ENCODE measurements at places on chromosomes 5 and 9.

GRCh38 chr5:15887093-15887492, 292.5 kb downstream of the MARCHF11 start:
- no peaks in the 10 kb centered on the region for H3K36me3 ChIP-seq
- no peaks in the 10 kb centered on the region for H3K27me3 ChIP-seq
- no peak overlapping the region for H3K4me3 ChIP-seq
- no peak for DNase-seq
- no peak overlapping the region for H3K27ac ChIP-seq

GRCh38 chr5:100852988-100853449, 50.1 kb downstream of the ST8SIA4 start:
- H3K36me3 ChIP-seq: peaks cover 3% of the 10 kb centered on the region
- peaks cover 21% of the 10 kb centered on the region for H3K4me1 ChIP-seq
- no peak overlapping the region for H3K4me3 ChIP-seq
- H3K27ac ChIP-seq: no peak overlapping the region
- DNase-seq: peak; percentile 91

DNA sequence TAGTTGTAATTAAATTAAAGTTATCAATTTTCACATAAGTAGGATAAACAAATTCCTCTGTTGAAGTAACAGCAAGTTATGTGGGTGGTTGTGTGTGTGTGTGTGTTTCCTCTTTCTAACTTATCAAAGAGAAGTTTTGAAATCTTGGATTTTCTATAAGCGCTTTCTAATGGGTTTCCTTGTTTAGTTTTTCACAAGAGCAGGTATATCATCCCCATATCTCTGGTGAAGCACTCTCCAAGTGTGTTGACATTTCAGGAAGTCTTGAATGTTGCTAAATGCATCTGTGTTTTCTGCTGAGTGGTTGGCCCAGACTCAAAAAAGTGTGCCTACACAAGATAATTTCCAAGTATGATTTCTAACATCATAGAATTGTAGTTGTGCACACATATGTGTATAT, 43.3 kb downstream of the PRDM6 start:
- no peak for DNase-seq
- H3K4me3 ChIP-seq: no peak overlapping the region
- peaks cover 2% of the 10 kb centered on the region for H3K27me3 ChIP-seq

DNA sequence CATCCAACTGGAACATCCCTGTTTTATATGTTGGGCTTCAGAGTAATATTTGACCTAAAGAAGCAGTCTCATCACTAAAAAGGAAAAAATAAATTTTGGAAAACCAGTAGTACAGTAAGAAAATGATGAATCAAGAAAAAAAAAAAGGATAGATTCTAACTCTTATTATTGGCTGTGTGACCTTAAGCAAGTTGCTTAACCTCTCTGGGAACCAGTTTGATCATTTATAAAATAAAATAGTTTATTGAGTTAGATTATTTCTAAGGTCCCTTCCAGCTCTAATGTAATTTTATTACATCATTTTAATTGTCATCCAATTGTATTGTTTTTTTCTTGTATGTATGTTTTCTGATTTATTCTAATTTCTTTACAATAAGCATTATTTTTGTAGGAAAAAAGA, 127.0 kb downstream of the PRELID2 start:
- H3K4me1 ChIP-seq: no peaks in the 10 kb centered on the region
- H3K36me3 ChIP-seq: no peaks in the 10 kb centered on the region
- DNase-seq: no peak
- no peak overlapping the region for H3K4me3 ChIP-seq

DNA sequence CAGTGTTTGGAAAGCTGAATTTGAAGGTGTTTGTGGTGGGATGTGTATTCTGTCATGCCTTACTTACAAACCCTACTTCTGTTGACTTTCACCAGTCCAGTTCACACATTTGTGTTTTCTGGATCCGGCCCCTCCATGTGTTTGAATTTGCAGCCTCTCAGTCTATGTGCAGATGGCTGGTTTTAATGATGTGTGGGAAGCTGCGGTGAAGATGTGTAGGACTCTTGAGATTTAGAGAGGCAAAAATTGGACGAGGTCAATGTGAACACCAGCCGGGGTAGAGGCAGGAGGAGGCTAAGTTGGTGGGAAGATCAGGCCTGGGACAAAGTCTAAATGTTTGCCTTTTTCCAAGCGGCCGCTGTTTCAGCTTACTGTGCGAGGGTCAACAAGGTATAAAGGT, 115.4 kb upstream of the KLF9 start:
- H3K27ac ChIP-seq: no peak overlapping the region
- H3K27me3 ChIP-seq: no peaks in the 10 kb centered on the region
- no peak overlapping the region for H3K4me3 ChIP-seq
- no peak for DNase-seq

DNA sequence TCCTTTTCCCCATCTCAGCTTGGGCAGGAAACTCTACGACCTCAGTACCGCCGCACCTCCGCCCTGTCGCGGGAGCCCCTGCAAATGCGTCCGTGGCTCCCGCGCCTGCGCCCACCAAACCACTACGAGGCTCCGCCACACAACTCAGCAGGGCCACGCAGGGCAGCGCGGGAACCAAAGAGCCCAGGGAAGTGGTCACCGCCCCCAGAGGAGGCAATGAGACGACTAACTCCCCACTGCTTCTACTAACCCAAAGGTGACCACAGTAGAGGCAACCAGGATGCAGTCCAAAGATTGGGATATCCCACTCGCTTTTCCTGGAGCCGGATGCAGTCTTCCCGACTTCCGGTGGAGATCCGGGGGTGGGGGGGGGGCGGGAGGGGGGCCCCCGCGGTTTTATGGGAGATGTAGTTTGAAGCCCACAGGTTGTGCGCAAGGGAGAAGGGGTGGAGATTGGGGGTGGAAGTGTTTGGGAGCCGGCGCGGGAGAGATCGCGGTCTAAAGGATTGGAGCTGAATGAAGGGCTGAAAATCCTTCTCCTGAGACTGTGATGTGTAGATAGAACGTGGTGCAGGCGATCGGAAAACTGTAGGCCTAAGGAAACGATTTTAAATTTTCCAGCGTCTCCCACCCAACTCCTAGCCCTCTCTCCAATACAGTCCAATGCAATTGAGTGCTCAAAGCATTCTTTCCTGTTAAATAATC, at the start of gene NUDT12:
TSS of gene NUDT12 (minus strand) at position 337 of the 705 bp plus-strand sequence. CDS start 2,541 bp downstream, outside the sequence.
- no peaks in the 10 kb centered on the region for H3K36me3 ChIP-seq
- no peak within 1 kb of the TSS for H3K27ac ChIP-seq
- H3K4me1 ChIP-seq: peaks cover 7% of the 10 kb centered on the region
- H3K27me3 ChIP-seq: no peaks in the 10 kb centered on the region
- peak; percentile 80 for DNase-seq

GRCh38 chr5:40321514-40321913, 358.2 kb upstream of the PTGER4 start:
- H3K27ac ChIP-seq: no peak overlapping the region
- no peaks in the 10 kb centered on the region for H3K36me3 ChIP-seq
- DNase-seq: no peak
- H3K4me3 ChIP-seq: no peak overlapping the region
- no peaks in the 10 kb centered on the region for H3K27me3 ChIP-seq

DNA sequence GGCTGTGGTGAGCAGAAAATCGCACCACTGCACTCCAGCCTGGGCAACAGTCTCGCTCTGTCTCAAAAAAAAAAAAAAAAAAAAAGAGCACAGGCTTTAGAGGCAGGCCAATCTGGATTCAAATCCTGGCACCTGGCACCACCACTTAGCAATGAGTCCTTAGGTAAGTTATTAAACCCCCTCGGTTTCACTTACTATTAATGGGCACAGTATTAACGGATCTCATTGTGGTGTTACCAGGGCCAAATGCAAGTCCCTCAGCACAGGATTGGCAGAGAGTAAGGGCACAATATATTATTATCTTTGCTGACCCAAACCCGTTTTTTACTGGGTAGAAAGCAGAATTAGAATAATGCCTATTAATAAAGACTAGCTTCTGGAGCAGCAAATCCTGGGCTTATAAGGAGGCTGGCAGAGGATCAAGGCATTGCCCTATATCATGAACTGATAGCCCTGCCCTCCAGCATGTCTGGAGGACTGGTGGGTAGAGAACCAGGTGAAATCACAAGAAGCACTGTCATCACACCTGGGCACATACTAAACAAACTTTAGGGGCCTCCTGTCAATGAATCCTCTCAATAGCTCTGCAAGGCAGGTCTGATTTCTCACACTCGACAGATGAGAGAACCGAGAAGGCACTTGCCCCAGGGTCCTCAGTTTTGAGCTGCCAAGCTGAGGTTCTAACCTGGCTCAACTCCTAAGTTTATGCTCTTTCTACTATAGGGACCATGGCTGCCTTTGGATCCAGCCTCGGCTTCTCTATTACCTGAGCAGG, 17.7 kb downstream of the PCDHGC5 start:
- H3K27me3 ChIP-seq: no peaks in the 10 kb centered on the region
- no peak for DNase-seq
- no peaks in the 10 kb centered on the region for H3K4me1 ChIP-seq
- no peak overlapping the region for H3K4me3 ChIP-seq
- H3K27ac ChIP-seq: no peak overlapping the region

- DNase-seq: no peak
- no peak overlapping the region for H3K27ac ChIP-seq
- no peak overlapping the region for H3K4me3 ChIP-seq
- no peaks in the 10 kb centered on the region for H3K36me3 ChIP-seq
- peaks cover 27% of the 10 kb centered on the region for H3K4me1 ChIP-seq
- no peaks in the 10 kb centered on the region for H3K27me3 ChIP-seq
Observed at GRCh38 chr9:134295101-134295745, 31.0 kb upstream of the RXRA start.

GRCh38 chr5:106833517-106833916, 837.2 kb downstream of the EFNA5 start:
- H3K27me3 ChIP-seq: no peaks in the 10 kb centered on the region
- peaks cover 5% of the 10 kb centered on the region for H3K4me1 ChIP-seq
- no peak overlapping the region for H3K4me3 ChIP-seq
- no peaks in the 10 kb centered on the region for H3K36me3 ChIP-seq

GRCh38 chr5:95087816-95088317, 197.0 kb downstream of the MCTP1 start:
- no peak overlapping the region for H3K4me3 ChIP-seq
- H3K36me3 ChIP-seq: no peaks in the 10 kb centered on the region
- peak; percentile 25 for DNase-seq
- peaks cover 22% of the 10 kb centered on the region for H3K4me1 ChIP-seq

- H3K27me3 ChIP-seq: no peaks in the 10 kb centered on the region
- no peak for DNase-seq
- no peaks in the 10 kb centered on the region for H3K36me3 ChIP-seq
- H3K27ac ChIP-seq: no peak overlapping the region
- H3K4me1 ChIP-seq: no peaks in the 10 kb centered on the region
Observed at GRCh38 chr9:1879501-1879900, 135.6 kb upstream of the SMARCA2 start.

- H3K27me3 ChIP-seq: peaks cover 65% of the 10 kb centered on the region
- H3K4me1 ChIP-seq: no peaks in the 10 kb centered on the region
- H3K36me3 ChIP-seq: no peaks in the 10 kb centered on the region
- no peak for DNase-seq
Observed at GRCh38 chr9:76901801-76902200, 4.1 kb downstream of the PRUNE2 start.

DNA sequence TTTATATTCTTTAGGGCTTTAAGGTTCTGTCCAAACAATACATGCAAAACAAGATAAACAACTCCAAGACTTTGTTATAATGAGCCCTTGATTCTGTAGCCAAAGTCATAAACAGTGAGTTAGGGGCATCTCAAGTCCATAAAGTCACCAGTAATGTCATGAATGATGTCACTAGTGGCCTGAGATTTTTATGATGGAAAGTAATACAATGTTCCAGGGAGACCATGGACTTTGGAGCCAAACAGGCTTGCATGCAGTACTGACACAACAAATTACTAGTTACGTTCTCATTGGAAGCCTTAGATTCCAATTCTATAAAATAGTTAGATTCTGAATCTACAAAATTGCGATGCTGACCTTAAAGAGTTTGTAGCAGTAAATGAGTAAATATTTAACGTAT, 280.0 kb downstream of the HINT1 start:
- no peak overlapping the region for H3K27ac ChIP-seq

DNA sequence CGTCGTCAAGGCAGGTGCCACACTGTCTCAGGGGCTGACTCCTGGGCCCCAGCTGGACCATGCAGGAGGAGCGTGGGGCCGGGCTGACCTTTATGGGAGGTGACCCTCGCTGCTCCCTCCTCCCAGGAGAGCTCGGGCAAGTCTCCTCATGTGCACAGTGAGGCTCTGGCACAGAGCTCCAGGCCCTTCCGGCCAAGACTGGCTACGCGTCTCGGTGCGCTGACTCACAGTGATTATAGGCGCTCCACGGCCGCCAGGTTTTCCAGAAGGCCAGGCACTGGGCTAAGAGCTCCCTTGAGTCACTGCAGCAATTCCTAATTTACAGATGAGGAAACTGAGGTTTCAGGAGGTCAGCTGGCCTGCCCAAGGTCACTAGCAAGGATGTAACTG, 47.4 kb downstream of the VAV2 start:
- DNase-seq: no peak
- no peaks in the 10 kb centered on the region for H3K4me1 ChIP-seq
- H3K27ac ChIP-seq: no peak overlapping the region
- no peaks in the 10 kb centered on the region for H3K36me3 ChIP-seq

GRCh38 chr5:109479260-109479860, 69.6 kb upstream of the PJA2 start:
- no peak overlapping the region for H3K27ac ChIP-seq
- H3K27me3 ChIP-seq: no peaks in the 10 kb centered on the region
- no peak overlapping the region for H3K4me3 ChIP-seq
- H3K36me3 ChIP-seq: no peaks in the 10 kb centered on the region
- H3K4me1 ChIP-seq: peaks cover 11% of the 10 kb centered on the region

- no peaks in the 10 kb centered on the region for H3K4me1 ChIP-seq
- DNase-seq: no peak
- no peak overlapping the region for H3K4me3 ChIP-seq
- H3K27ac ChIP-seq: no peak overlapping the region
Observed at GRCh38 chr9:115946530-115946929, 207.1 kb upstream of the PAPPA start.

- no peaks in the 10 kb centered on the region for H3K27me3 ChIP-seq
- no peaks in the 10 kb centered on the region for H3K4me1 ChIP-seq
- no peak overlapping the region for H3K27ac ChIP-seq
- no peaks in the 10 kb centered on the region for H3K36me3 ChIP-seq
Observed at GRCh38 chr9:70442328-70442848, 27.9 kb upstream of the KLF9 start.

DNA sequence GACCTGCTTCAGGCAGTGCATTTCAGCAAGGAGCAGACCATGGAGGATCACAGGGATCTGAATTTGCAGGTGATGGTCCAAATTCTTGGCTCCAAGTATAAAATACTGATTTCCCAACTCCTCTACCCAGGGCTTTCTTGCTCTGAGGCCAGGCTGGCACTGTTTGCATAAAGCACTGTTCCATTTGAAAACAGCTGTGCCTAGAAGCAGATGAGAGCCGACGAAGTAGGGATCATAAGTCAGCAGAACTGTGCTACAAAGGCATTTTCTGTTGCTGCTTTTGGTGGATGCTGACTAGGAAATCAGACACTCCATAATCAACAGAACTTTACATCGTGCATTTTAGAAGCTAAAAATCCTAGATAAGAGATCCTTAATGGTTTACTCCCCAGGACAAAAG, 126.4 kb downstream of the MAT2B start:
- no peaks in the 10 kb centered on the region for H3K4me1 ChIP-seq
- no peak overlapping the region for H3K4me3 ChIP-seq
- H3K27me3 ChIP-seq: no peaks in the 10 kb centered on the region
- no peak for DNase-seq
- H3K36me3 ChIP-seq: no peaks in the 10 kb centered on the region

GRCh38 chr5:58836351-58836750, 253.5 kb downstream of the RAB3C start:
- no peak for DNase-seq
- H3K27me3 ChIP-seq: no peaks in the 10 kb centered on the region
- no peaks in the 10 kb centered on the region for H3K36me3 ChIP-seq
- H3K4me1 ChIP-seq: no peaks in the 10 kb centered on the region

GRCh38 chr5:31530541-31531265, 1.2 kb downstream of the DROSHA start:
- peak overlapping the region; percentile 84 for H3K27ac ChIP-seq
- DNase-seq: no peak
- H3K27me3 ChIP-seq: no peaks in the 10 kb centered on the region
- H3K36me3 ChIP-seq: peaks cover 34% of the 10 kb centered on the region
- H3K4me1 ChIP-seq: peaks cover 23% of the 10 kb centered on the region
